ENCODE measurements at places on chromosomes 16 and 17.

DNA sequence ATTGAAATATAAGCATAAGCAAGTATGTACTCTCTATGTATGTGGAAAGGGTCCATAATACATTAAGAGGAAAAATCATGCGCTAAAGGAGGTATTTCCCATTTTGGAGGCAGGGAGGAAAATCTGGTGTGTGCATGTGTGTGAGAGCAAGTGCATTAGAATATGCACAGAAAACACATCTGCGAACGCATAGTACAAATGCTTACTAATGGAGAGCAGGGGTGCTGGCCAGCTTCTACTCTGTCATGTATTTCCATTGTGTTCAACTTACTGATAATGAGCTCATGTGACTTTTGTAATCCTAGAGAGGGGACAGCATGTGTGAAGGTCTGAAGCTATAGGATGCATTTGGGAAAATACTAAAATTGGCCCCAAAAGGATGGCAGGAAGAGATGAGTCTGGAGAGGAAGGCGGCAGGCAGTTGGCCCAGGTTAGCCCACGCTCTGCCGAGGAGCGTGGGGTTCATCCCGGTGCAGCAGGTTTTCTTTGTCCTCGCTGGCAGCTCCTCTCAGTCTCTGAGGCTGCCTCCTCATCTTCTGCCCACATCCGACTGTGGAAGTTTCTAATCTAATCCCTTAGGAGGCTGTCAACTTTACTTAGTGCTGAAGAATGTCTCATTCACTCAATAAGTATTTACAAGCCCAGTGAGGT, 17.8 kb upstream of the KSR1 start:
- DNase-seq: no peak

DNA sequence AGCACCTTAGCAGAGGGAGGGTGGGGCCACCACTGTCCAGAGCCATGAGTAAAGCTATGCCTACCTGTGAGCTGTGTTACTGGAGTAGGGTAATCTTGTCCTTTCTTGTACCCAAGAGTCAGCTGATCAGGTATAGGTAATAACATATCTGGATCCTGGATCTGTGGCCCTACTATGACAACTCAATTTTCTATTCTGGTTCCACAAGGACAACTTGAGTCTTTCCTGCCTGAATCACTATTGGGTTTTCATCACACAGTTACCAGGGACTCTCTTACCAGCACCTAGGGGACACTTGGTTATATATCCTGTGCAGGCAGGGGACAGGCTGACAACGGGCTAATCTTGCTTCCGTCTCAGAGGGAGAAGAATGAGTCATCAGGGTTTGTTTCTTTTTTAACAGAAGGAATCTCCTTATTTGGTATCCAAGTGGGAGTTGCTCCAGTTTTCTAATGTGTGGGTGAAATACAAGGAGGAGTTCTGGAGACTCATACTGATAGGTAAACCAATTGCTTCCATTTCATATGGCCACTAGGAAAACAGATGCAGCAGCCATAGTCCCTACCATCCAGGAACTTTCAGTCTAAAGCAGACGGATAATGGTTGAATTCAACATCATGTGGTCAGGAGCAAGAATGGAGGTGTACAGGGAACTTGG, 6.8 kb downstream of the ZNF267 start:
- DNase-seq: peak; percentile 53

DNA sequence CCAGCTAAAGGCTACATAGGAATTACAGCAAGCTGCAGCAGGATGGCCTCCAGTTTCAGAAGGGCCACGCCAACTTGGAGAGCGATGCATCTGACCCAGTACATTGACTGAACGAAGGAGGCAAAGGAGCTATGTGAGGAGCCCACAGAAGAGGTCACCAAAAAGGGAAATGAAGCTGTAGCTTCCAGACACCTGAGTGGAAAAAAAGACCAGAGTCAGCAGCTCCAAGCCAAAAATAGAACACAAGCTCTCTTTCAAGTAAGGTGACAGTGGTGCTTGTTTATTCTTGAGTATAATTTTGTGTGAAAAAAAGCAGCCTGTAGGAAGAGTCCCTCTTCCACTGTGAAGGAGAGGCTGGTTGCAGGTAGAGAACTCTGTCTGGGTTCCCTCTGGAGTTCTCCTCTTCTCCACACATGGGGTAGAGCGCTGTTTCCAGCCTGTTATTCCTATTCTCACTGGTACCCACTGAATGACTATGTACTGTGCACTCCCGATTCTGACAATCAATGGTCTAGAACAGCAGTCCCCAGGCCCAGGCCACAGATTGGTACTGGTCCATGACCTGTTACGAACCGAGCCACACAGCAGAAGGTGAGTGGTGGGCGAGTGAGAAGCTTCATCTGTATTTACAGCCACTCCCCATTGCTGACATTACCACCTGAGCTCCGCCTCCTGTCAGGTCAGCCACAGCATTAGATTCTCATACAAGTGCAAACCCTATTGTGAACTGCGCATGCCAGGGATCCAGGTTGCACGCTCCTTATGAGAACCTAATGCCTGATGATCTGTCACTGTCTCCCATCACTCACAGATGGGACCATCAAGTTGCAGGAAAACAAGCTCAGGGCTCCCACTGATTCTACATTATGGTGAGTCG, 15.1 kb downstream of the CCL4 start:
- DNase-seq: no peak

GRCh38 chr16:53370827-53371226, 63.4 kb upstream of the RBL2 start:
- DNase-seq: no peak

Measured in activated CD8-positive, alpha-beta T cell treated with anti-CD3 and anti-CD28 coated beads, Interleukin-2, amount 10 ng/mL, durations not matched to agents 7 days and 5 days (primary cell).